Neural crest cell (in vitro differentiated cells): ENCODE measurements at places on chromosomes 1 and 21.

DNA sequence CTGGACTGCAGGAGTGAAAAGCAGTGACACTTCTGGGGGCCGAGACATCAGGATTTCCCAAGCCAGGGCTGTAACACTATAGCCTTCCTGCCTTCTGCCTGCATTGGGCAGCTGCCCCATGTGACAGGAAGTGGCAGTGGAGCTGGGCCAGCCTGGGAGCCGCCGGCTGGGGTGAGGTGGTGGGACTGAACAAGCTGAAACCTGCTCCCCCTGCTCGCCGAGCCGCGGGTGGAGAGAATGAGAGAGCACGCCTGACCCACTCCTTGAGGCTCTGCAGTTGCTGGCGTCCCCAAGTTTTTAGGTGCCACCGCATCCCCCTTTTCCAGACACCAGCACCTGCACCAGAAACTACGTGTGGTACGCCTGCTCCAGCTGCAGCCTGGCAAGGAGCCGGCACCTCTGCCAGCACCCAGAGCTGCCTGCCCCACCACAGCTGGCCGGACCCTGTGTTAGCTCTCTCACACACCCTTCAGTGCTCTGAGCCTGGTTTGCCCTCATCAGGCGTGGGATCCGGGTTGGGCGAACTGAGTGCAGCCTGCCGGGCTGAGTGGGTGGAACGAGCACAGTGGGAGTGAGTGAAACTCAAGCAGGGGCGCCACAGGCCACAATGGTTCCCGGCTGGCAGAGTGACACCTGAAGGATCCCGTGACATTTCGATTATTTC, 119.4 kb downstream of the AKT3 start:
- H3K27me3 ChIP-seq: no peaks in the 10 kb centered on the region
- H3K4me1 ChIP-seq: peaks cover 12% of the 10 kb centered on the region
- no peak overlapping the region for H3K27ac ChIP-seq
- H3K36me3 ChIP-seq: peaks cover 2% of the 10 kb centered on the region

GRCh38 chr1:84665703-84666317, 24.5 kb downstream of the SSX2IP start:
- H3K27me3 ChIP-seq: no peaks in the 10 kb centered on the region
- no peaks in the 10 kb centered on the region for H3K36me3 ChIP-seq
- no peak overlapping the region for H3K27ac ChIP-seq
- H3K4me1 ChIP-seq: no peaks in the 10 kb centered on the region
- DNase-seq: no peak
- no peak overlapping the region for H3K4me3 ChIP-seq

GRCh38 chr1:246680190-246680589, 44.0 kb upstream of the SCCPDH start:
- no peaks in the 10 kb centered on the region for H3K36me3 ChIP-seq
- H3K27ac ChIP-seq: no peak overlapping the region
- peaks cover 2% of the 10 kb centered on the region for H3K27me3 ChIP-seq
- peaks cover 28% of the 10 kb centered on the region for H3K4me1 ChIP-seq
- DNase-seq: no peak

GRCh38 chr1:154502066-154502743, at the start of the genes SHE and TDRD10:
SHE (minus strand) TSS chr1:154502412; CDS start chr1:154502026, 386 bp downstream.
TDRD10 (plus strand) TSS chr1:154502219; CDS start chr1:154506904, 4,685 bp downstream.
- peaks cover 78% of the 10 kb centered on the region for H3K27me3 ChIP-seq
- peaks cover 4% of the 10 kb centered on the region for H3K36me3 ChIP-seq
- no peak for DNase-seq
- peak within 1 kb of the TSS; percentile 54 for H3K4me3 ChIP-seq

DNA sequence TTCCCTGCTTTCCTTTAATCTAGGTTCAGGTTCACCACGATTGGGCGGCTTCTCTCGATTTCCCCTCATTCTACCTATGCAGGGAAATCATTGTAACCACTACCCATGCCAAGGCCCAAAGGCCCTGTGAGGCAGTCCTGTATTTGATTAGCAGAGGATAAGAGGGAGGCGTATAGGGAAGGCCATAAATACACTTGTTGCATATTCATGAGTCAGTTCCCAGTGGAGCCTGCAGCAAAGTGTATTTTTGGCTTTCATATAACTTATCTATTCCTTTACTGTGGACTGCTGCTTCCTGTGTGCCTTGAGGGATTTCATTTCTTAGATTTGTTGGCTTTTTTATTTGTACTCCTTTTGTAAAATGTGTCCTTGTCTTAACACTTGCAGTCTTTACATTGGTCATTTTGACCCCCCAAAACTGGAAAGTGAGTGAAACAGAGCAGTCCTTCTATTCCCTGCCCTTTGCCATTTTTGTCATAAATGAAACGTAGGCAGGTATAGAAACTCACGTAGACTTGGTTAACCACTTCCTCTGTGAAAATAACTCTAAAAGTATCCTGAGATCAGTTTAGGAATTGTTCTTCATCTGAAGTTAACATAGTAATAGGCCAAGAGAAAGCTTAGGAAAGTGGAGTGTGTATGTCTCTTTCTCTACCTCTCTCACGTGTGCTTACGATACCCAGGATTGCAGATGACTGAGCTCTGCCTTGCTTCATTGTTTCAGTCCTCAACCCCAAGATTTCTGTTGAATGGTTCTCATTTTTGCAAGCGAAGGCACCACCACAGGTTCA, 19.6 kb upstream of the KCNQ4 start:
- no peak for DNase-seq
- H3K4me1 ChIP-seq: peaks cover 8% of the 10 kb centered on the region
- H3K4me3 ChIP-seq: no peak overlapping the region

DNA sequence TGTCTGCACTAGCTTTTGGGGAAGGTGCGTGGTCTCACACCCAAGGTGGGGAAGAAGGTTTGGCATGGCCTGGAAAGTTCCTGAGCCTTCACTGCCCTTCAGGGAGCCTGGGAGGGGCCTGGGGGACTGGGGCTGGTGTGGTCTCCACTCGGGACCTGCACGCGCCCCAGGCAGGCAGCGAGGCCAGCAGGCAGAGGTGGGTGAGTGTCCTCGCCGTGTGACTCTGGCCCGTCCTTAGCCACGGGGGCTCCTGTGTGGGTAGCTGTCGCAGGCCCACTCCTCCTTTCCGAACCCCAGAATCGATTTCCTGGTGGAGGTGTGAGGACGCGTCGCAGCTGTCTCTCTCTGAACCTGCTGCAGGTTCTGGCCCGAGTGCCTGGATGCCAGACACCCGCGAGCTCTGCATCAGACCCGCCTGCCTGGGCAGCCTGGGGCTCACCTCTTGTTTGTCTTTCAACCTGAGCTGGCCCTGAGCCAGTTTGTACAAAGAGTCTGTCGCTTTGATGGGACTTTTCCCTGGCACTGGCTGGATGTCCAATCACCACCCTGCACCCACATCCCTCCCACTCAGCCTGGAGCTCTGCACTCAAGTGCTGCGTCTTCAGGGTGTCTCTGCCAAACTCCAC, 36.0 kb upstream of the SLC19A1 start:
- peaks cover 16% of the 10 kb centered on the region for H3K4me1 ChIP-seq
- H3K27ac ChIP-seq: no peak overlapping the region
- H3K27me3 ChIP-seq: peaks cover 3% of the 10 kb centered on the region
- no peak for DNase-seq
- peaks cover 2% of the 10 kb centered on the region for H3K36me3 ChIP-seq

DNA sequence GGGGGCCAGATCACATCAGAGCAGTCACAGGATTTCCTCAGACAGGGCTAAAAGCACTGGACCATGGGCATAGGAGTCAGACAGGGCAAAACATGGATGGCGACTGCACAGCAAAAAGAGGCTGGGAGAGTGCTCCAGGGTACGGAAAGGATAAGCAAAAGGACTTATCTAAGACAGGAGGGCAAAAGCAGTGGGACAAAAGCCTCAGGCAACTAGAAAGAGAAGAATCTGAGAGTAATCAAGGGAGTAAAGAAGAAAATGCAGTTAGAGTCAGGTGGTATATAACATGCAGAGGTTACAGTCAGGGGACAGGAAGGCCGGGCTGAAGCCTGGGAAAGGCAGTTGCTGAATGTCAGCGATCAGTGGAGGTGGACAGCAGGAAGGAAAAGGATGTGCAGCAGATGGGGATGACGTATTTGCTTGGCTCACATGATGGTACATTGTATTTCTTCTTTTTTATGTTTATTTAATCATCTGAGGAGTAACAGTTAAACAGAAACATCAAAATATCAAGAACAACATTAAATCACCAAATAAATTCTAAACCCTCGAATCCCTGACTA, 63.1 kb upstream of the CNN3 start:
- H3K27ac ChIP-seq: no peak overlapping the region
- H3K27me3 ChIP-seq: no peaks in the 10 kb centered on the region
- peaks cover 20% of the 10 kb centered on the region for H3K4me1 ChIP-seq

DNA sequence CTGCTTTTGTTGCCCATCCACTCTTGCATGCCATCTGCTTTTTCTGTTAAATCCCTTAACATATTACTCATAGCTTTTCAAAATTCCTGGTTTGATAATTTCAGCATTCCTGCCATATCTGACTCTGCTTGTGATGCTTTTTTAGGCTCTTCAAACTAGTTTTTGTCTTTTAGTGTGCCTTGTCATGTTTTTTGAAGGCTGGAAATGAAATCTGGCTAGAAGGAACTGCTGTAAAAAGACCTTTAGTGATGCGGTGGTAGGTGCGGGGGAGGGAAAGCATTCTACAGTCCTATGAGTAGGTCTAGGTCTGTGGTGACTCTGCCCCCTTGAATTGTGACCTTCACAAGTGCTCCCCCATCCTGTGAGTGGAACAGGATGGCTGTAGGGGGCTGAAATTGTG, 15.0 kb upstream of the S100B start:
- H3K27ac ChIP-seq: no peak overlapping the region
- H3K4me1 ChIP-seq: peaks cover 42% of the 10 kb centered on the region
- no peaks in the 10 kb centered on the region for H3K27me3 ChIP-seq

DNA sequence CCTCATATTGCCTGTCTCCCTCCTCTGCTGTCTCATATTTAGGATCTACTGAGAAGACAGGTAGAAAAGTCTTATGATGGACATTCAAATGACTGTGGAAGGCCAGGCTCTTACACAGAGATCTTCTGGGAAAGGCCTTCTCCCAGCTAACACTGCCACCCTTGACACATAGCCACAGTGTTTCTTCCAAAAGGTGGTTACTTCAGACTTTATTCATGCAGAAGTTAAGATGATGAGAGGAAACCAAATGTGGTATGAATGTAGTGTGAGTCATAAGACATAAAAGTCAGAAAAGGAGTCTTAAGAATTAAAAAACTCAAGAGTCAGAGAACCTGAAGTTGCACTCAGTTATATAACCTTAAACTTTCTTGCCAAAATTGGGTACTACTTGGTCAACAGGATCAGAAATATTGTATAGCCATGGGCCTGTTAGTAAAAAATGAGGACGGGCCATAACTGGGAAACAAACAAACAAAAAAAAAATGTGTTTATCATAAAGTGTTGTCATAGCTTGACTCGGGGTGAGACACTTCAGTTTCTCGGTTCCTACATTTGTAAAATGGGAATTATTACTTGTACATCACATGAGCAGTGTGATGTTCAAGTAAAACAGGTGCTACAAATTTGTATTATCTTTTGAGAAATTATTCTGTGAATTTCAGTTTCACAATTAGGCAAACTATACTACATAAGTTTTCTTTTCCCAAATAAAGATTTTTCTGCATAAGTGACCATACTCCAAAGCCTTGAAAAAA, 1.2 kb upstream of the DENND1B start:
- peaks cover 21% of the 10 kb centered on the region for H3K4me1 ChIP-seq
- H3K27ac ChIP-seq: no peak overlapping the region
- H3K27me3 ChIP-seq: peaks cover 4% of the 10 kb centered on the region
- DNase-seq: no peak
